Effector memory CD4-positive, alpha-beta T cell (primary cell): ENCODE measurements at places on chromosomes 5 and 9.

GRCh38 chr9:97675655-97676054 is 21.5 kb downstream of the XPA start:
- DNase-seq: no peak

DNA sequence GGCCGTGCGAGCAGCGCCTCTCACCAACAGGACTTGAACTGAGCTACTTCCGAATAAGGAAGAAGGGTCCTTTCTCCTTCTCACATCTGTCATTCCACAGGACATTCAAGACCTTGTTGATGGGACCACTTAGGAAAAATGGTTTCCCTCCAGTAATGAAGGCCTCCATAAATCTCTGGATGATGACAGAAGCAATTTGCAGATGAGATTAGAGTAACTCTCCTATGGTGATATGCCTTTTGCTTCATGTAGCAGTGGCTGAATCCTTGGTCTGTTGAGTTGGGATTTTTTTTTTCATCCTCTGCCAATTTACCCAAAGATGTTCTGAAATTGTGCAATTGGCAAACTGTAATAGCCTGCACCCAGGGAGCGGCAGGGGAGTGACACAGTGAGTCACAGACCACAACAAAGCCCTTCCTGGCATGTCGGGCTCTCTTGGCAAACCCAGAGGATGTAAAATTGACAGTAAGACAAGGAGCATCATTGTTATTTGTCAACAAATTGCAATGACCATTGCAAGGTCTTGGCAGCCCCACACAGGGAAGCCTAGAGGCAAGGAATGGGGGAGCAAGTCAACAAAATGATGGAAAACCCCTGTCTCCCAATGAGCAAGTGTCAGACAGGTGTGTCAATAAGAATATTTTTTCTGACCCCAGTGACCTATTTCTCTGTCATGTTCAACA is 275.9 kb downstream of the ACTL7B start:
- DNase-seq: no peak

DNA sequence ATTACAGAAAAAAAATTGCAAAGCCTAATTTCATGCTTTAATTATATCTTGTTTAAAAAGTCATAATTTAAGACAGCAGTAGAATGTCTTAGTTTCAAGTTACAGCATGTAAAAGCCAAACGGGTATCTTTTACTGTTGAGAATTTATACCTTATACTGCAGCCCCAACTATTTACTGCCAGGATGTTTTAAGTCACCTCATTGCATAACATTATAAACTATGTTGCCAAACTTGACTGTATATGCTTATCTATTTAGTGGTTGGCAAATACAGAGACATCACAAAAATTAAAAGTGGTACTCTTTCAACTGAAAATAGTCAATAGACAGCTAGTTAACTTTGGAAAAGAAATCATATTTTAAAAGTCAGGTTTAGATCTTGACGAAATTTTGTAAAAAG is 119.5 kb downstream of the EDIL3 start:
- DNase-seq: no peak

DNA sequence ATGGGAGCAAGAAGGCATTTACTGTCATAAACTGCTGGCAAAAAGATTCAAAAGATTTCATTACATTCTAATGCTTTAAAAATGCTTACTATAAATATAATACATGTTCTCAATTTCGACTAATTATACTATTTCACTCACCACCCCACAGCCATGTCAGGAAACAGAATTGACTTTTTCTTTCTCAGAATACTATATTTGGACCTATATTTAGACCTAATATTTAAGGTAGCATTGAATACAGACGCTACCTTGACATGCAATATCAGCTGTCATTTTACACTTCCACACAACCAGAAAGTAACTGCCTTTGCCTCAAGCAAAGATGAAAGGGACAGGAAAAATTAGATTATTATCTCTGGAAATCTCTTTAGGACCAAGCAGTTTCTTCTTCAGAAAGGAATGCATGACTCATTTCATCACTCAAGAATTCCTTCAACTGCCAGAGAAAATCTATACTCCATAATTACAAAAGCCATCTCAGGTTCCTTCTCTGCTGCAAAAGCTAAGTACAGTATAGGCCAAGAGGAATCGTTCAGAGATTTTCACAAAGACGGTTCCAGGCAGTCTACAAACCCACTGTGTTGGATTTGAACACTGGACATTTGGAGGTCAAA is 11.8 kb upstream of the UBE2QL1 start:
- no peak for DNase-seq

GRCh38 chr5:142615948-142616347 is 69.9 kb downstream of the FGF1 start:
- DNase-seq: no peak
